ENCODE measurements at places on chromosomes 5 and 9. TPM values are rescaled to one million over a fixed set of nuclear protein-coding genes. Genes with fewer than 3 reads are reported as not detected.

Gene INSL6
- total RNA-seq: not detected

GRCh38 chr5:56329652-56330051, 96.5 kb upstream of the ANKRD55 start:
- H3K27ac ChIP-seq: peak overlapping the region; percentile 87
- peaks cover 56% of the 10 kb centered on the region for H3K4me1 ChIP-seq
- peak overlapping the region; percentile 12 for H3K4me3 ChIP-seq
- no peak for DNase-seq
- H3K36me3 ChIP-seq: peaks cover 13% of the 10 kb centered on the region

Gene DOK3
- total RNA-seq: 5.7 TPM

- H3K27me3 ChIP-seq: peaks cover 71% of the 10 kb centered on the region
- no peak for DNase-seq
- no peak overlapping the region for H3K4me3 ChIP-seq
- peaks cover 2% of the 10 kb centered on the region for H3K36me3 ChIP-seq
- peaks cover 3% of the 10 kb centered on the region for H3K4me1 ChIP-seq
- H3K27ac ChIP-seq: no peak overlapping the region
These were observed 6.6 kb downstream of the PCDHGC5 start for GRCh38 chr5:141495453-141495811.

Gene WNK2
- not detected for total RNA-seq

Gene TEX10
- total RNA-seq: 21.0 TPM

GRCh38 chr5:156036640-156037039, 290.3 kb upstream of the SGCD start:
- no peaks in the 10 kb centered on the region for H3K27me3 ChIP-seq
- H3K4me1 ChIP-seq: no peaks in the 10 kb centered on the region
- no peak overlapping the region for H3K27ac ChIP-seq
- DNase-seq: no peak
- no peaks in the 10 kb centered on the region for H3K36me3 ChIP-seq
